Fibroblast of skin of scalp (primary cell): ENCODE measurements at places on chromosomes 3 and 15.

DNA sequence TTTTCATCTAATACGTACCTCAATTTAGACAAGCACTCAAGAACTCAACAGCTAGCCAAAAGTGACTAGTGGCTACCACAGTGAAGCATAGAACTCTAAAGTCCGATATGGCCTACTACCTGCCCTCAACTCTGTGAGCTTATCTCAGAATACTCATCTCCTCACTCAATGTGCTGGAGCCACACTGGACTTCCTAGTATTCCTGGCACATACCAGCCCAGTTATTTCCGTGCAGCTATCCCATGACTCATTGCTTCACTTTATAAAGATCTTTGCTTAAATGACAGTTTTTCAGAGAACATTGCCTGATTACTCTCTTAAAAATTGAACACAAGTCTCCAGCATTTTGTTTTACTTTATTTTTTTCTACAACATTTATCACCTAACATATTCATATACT, 524.7 kb downstream of the PYDC2 start:
- DNase-seq: no peak

DNA sequence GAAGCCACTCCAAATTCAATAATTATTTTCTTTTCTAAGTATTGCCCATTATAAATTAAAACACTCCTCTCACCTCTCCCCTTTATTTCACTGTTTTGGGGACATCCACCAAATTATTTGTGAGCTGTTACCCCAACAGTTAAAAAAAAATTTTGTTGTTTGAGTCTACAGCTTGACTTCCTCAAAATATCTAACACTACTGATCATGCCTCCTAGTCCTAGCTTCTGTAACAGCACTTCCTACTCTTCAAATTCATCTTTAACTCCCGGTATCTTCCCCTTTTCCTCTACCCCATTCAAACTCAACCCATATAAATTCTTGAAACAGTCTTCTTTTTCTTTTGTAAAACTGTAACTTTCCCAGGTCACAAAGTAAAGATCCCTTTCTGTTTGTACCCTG, 15.9 kb downstream of the PARL start:
- no peak for DNase-seq

- no peak for DNase-seq
Measured at GRCh38 chr3:46019707-46020106, 7.6 kb downstream of the XCR1 start.

DNA sequence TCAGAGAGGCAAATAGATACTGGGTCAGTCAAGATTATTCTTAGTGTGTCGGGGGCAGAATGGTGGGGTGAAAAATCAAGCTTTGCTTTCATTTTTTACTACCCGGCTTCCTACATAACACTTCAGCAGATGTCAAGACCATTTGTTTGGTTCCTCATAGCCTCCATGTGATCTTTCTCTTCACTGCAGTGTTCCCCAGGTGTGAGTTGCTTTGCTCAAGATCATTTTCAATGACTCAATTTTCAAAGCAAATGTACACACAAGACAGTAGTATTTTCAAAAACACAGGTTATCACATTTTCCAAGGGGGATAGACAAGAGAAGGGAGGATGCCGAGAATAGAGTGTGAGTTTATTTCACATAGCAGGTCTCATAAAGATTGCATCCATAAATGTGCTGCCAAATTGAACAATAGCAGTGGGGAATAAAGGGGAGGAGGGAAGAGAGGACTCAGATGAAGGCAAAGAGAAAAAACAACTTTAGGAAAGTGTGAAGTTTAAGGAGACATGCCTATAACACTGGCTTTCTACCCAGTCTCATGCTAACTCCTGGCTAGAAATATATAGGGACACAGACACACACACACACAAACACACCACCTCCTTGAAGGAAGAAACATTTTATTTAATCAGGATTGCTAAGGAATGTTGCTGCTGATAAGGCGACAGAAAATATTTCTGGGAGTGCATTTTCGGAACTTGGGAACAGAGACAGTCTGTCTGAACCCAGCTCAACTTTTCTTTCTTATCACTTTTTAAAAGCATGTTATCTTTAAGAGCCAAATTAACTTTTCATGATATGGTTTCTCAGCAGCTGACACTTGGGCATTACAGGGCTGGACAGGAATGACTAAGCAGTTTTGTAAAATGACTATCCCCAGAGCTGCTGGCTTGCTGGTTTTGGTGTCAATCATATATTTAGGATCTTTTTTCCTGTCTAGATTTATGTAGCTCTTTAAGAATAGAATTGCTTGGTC, 402.4 kb downstream of the RBMS3 start:
- peak; percentile 70 for DNase-seq

- DNase-seq: no peak
Measured at GRCh38 chr15:94383041-94383440, 151.7 kb downstream of the MCTP2 start.

GRCh38 chr3:182789371-182789770, 3.9 kb upstream of the ATP11B start:
- no peak for DNase-seq

- no peak for DNase-seq
Measured at GRCh38 chr3:89165636-89166263, 58.3 kb downstream of the EPHA3 start.

DNA sequence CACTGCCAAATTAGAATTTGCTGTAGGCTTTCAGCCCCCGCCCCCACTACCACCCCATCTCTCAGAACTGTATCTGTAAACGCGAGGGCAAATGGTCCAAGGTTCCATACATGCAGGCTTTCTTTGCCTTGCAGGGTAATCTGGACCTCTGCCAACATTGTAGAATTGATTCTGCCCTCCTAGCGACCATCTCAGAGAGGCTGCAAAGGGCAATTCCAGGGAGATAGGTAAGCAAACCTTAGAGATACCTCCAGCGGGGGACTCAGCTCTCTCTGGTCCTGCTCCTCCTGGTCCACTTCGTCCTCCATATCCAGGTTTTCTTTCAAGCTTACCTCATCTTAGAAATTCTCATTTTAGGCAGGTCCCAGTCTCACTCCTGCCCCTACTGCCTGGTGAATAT, 64.4 kb downstream of the SLMAP start:
- DNase-seq: no peak

GRCh38 chr15:25596644-25597562, 158.1 kb upstream of the UBE3A start:
- DNase-seq: peak; percentile 38

GRCh38 chr3:43399034-43399433, 112.7 kb downstream of the SNRK start:
- DNase-seq: no peak

DNA sequence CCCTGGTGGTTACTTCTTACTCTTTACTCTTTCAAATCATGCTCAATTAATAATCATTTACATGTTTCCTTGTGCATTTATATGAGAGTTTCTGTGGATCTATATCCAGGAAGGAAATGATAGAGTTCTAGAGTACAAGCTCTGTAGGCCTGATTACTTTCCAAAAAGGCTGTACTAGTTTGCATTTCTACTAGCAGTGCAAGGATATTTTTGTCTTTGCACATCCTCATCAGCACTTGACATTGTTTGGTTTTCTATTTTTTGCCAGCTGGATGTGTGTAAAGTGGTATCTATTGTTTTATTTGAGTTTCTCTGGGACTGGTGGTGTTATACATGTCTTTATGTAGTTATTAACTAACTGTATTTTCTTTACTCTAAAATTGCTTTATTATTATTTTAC, 19.6 kb upstream of the SLC7A14 start:
- no peak for DNase-seq

DNA sequence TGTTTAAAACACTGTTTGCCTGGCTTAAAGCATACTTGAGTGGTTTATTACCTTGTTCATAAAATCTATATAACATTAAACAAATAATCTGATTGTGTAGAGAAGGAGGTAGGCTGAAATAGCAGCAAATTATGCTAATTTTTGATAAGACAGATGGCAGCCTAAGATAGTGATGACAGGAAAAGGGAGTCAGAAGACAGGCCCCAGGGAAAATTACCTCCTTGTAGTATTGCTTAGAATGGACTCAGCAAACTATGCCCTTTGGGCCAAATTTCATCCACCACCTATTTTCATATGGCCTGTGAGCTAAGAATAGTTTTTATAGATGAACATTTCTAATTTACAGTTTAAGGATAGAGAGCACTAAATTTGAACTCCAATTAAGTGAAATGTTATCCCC, 37.8 kb downstream of the CHD2 start:
- no peak for DNase-seq

- DNase-seq: no peak
Measured at GRCh38 chr3:175187586-175187985, 328.5 kb downstream of the NAALADL2 start.

DNA sequence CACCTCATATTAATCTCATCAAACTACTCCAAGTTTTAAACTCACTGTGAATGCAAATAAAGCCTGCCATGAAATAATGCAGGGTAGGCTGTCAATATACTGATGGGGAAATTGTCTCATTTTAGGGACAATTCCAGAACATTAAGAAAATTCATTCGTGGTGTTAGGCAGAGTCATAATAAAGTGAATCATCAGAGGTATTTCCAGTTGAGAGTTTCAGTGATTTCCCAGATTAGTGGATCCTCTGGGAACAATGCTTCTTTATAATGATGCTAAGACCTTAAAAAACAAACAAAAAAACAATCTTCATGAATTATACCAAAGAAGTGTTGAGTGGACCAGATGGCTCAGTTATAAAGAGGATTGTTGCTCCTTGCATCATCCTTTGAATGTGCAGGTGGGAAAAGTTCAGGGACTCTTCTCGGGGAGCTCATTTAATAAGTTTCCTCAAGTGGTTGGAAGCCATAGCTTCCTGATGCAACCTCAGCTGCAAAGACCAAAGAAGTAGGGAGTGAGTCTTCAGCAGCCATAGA, 360.9 kb upstream of the TRIM42 start:
- no peak for DNase-seq

GRCh38 chr3:18134386-18135059, 290.6 kb downstream of the SATB1 start:
- DNase-seq: peak; percentile 65

- DNase-seq: no peak
Measured at GRCh38 chr3:22922317-22922716, 280.8 kb upstream of the UBE2E2 start.

- no peak for DNase-seq
Measured at GRCh38 chr15:73139744-73140553, 87.7 kb downstream of the NEO1 start.

DNA sequence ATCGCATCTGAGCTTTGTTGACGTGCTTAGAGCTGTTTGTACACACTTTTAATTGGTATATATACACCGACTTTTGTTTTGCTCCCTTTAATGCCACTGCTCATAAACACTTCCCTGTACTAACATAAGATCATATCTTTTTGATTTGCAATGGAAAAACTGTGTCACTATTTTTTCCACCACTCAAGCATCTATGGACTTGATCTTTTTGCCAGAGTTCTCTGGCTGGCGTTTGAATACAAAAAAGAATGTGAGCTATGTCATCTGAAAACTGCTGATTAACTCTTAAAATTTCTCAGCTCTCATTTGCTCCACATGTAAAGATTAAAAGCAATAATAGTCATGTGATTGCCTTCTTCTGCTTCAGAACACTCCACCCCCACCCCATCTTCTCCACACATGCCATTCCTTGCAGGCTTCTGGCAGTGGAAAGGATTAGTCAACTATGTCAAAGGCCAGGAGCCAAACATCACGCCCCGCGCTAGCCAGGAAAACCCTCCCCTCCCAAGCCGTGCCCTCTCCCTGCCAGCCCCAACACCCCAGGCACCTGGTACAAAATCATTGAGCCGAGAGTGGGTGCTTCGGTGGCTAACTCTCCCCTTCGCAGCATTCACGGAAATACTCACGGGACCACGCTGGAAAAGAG, 123.4 kb upstream of the MEF2A start:
- peak; percentile 97 for DNase-seq

DNA sequence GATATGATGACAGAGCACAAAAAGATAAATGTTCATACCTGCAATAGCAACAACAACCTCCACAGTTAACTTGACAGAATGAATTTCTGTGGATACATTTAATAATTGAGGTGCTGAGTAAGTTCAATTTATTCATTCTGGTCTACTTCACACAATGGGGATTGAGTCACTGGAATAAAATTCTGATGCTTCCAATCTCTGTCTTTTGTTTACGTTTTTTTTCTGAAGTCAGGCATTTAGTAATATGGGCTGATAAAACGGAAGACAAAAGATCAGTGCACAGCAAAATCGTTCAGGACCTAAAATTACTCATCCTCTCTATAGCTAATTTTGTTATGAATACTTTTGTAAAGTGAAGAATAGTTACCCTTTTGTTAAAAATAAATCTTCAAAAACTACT, 565.9 kb upstream of the CCDC54 start:
- peak; percentile 75 for DNase-seq

- peak; percentile 35 for DNase-seq
Measured at GRCh38 chr3:157746391-157746790, 243.2 kb upstream of the VEPH1 start.
